Activated CD8-positive, alpha-beta memory T cell treated with anti-CD3 and anti-CD28 coated beads for 48 hours (primary cell): ENCODE measurements at places on chromosomes 1 and 21.

- DNase-seq, result peak; percentile 59
Measured at GRCh38 chr1:212455803-212456528, 23.2 kb downstream of the NENF start.

DNA sequence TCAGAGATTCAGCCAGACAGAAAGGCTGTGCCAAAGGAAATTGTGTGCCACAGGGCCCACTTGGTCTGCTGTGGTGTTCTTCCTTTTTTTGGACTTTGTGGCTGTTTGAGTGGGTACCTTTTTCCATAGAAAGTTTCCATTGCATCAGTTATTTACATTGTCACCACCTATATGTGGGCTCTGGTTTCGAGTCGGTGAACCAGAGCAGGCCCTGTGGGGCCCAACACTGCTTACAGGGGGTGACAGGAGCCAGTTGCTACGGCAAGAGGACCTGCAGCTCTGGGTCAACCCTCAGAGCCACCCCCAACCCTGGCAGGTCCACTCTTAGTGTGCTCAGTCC, 157.0 kb upstream of the EDN2 start:
- no peak for DNase-seq

- no peak for DNase-seq
Measured at GRCh38 chr1:164785841-164786534, 227.0 kb downstream of the PBX1 start.

GRCh38 chr1:35559317-35559944, 1.8 kb downstream of the NCDN start:
- DNase-seq, result no peak

- no peak for DNase-seq
Measured at GRCh38 chr21:46355161-46356004, 31.4 kb downstream of the PCNT start.

DNA sequence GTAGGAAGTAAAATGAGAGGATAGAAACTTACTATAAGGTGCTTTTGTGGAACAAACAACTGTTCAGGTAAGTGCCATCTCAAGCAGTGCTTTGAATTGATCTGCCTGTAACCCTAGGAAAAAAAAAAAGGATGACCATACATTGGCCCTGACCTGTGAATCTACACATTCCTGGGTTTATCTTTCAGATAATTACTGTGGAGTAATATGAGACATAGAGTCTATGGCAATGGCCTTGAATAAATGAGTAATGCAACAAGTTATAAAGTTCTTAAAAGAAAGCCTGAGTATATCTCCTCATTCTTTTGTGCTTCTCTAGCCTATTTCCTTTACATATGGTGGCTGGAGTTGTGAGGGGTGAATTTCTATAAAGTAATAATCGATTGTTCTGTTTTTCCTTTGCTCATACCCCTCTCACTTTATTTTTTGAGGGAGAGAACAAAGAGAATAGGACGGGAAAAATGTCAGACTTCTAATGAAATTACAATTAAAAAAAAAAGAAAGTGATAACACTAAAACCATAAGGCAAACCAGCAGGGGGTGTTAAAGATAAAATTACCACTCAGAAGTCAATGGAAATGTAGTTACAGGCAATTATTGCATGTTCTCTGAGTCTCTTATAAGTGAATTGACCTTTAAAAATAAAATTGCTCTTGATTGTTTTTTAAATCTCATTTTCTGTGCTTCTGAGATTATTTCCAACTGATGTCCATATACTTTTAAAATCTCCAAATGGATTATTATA, 12.4 kb upstream of the ATP1A1 start:
- DNase-seq, result no peak
